ENCODE measurements at places on chromosomes 5 and 9.
A peak's percentile ranks its signal among the peaks of the same experiment; 100 is the strongest.

DNA sequence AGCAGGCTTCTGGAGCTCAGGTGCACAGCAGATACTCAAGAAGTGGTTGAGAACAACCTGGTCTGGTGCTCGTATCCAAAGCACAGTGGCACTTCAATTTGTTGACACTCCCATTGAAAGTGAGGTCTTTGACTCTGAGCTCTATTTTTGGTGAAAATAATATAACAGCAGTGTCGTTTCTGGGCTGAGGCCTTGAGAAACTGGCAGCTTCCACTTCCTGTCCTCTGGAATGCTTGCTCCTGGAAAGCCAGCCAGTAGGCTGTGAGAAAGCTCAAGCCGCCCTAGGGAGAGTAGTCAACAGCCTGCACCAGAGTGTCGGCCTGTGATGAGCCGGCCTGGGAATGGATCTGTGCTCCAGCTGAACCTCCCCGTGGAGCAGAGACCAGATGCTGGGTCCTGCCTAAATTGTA lies 6.8 kb upstream of the SUSD3 start:
- DNase-seq, result no peak

DNA sequence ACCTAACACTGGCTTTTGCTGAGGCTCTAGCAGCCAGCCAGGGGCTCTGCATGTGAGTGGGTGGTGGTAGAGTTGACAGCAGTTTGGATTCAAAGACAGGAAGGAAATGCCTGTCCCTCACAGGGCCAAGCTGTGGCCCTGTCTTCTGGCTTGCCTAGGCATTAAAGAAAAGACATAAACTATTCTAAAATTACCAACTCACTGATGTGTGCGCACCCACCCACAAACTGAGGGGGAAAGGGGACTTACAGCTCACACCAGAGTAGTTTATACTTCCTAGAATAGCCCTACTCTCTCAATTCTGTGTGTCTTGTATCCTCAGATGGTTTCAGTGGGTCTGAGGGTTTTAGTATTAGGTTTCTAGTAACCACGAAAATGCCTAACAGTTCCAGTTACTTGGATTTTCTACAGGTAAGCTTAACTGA lies 18.3 kb upstream of the IL13 start:
- no peak for DNase-seq

GRCh38 chr5:30960036-30960435 lies 233.4 kb upstream of the CDH6 start:
- DNase-seq, result no peak

- DNase-seq, result no peak
Observed at GRCh38 chr9:31500422-31500821, 884.0 kb upstream of the ACO1 start.

- no peak for DNase-seq
Observed at GRCh38 chr9:133612051-133612450, 2.9 kb upstream of the FAM163B start.

GRCh38 chr9:137278721-137279711 lies 1.5 kb downstream of the TOR4A start:
- DNase-seq, result no peak

GRCh38 chr9:88682431-88682831 lies 147.5 kb downstream of the NXNL2 start:
- no peak for DNase-seq

GRCh38 chr9:37468620-37469019 lies 3.4 kb upstream of the ZBTB5 start:
- no peak for DNase-seq

DNA sequence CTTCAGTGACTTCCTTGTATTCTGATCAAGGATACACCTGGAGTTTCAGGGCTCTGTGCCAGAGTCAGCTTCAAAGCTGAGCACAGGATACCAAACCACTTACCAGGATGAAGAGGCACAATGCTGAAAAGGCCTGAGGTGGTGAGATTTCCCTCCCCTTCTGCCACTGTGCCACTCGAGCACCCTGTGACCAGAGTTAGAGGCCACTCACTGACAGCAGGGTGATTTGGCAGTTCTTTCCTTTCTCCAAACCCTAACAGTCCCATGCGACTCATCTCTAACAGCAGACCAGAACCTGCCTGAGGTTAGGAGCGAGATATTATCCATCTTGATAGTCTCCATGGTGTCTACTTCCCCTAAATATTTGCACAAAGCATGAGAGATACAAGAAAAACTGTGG lies 1.8 kb downstream of the PLGRKT start:
- DNase-seq, result no peak

GRCh38 chr5:67244345-67244793 lies 47.8 kb upstream of the CD180 start:
- peak; percentile 28 for DNase-seq

DNA sequence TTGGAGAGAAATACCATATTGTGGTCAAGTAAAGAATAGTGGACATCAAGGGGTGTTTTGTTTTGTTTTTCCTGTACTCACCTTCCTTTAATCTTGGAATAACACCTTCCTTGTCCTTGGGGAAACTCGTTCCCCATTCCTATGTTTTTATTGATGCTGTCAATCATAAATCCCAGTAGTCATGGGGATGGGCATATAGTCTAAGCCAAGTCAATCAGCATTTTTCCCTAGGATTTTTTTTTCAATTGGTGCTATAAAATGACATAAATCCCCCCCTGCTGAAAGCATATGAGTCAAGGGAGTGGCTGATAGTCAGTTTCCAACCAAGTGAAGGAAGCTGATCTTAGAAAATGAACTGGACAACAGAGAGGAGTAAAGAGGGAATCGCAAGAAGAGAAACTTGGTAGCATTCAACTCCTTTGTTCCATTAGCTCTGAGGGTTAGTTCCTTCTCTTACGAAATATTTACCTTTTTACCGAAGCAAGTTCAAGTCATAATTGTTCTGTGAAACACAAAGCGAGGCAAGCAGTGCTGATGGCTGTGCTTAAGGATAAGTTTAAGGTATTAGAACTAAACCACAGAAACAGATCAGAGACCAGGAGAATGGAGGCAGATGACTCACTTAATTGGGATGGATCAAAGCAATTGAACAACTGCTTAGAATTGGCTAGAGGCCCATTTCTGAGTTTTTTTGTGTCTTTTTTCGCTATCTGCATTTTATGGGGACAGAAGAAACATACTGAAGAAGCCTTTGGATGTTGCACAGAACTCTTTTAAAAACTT lies 218.6 kb downstream of the SEMA6A start:
- DNase-seq, result no peak

DNA sequence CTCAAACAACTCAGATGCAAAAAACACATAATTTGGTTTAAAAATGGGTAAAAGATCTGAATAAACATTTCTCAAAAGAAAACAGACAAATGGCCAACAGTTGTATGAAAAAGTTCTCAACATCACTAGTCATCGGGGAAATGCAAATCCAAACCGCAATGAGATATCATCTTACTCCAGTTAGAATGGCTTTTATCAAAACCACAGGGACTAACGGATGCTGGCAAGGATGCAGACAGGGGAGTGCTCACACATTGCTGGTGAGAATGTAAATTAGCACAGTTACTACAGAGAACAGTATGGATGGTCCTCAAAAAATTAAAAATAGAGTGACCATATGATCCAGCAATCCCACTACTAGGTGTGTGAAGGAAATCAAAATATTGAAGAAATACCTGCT lies 589.1 kb upstream of the ADAMTS16 start:
- DNase-seq, result no peak

GRCh38 chr5:127550652-127551409 lies 33.4 kb downstream of the PRRC1 start:
- DNase-seq, result no peak

GRCh38 chr9:87714819-87715218 lies 11.1 kb upstream of the CTSL start:
- peak; percentile 66 for DNase-seq

DNA sequence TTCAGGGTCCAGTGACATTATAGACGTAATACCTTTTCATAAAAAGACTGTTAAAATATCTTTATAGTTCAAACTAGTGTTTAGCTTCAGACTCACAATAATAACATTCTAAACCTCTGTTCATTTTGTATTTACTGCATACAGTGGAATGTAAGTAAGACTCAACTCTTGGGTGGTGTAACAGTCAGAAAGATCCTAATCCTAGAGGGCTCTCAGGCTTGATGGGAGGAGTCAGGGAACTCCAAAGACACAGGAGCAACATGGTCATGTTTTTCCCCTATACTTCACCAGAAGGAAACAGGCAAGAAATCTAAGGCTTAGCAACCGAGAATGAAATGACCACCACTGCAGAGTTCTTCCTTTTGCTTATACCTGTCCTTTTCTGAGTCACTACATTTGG lies 82.6 kb downstream of the MRPS27 start:
- DNase-seq, result no peak

DNA sequence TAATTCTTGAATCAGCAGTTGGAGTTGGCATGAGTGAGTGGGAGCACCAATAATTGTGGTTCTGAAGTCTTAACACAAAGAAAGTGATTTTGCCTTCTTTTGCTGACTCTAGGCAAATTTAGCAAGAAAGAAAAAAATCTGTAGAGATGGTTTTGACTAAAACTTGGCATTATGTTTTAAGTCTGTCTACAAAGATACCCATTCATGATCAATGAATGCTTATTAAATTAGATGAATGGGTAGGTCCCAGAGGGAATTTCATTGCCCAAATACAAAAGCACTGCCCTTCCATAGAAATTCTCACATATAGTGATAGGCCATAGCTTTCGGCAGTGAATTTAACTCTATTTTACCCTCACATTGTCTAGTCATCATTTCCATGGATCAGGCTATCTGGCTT lies 428.6 kb upstream of the ADAMTSL1 start:
- DNase-seq, result no peak

DNA sequence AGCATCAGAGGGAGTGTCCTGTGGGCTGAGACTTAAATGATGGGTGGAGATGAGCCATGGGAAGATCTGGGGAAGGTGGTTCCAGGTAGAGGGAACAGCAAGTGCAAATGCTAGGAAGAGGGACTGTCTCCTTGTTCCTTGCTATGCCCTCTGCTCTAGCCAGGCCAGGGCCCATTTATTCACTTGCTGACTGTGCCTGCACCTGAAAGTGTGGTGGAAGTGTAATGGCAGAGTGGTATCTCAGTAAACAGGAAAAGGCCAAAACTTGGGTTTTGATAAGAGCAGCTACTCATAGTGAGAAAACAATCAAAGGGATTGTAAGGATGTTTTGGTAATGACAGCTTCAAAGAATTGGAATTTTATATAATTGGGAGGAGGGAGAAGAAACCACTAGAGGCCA lies 32.4 kb downstream of the TLE4 start:
- DNase-seq, result no peak
